ENCODE measurements at places on chromosomes 1 and 21.

GRCh38 chr1:158246650-158247049 lies 7.6 kb upstream of the CD1A start:
- DNase-seq, result no peak

- no peak for DNase-seq
Observed at GRCh38 chr1:2547210-2548067, 8.7 kb upstream of the TNFRSF14 start.

DNA sequence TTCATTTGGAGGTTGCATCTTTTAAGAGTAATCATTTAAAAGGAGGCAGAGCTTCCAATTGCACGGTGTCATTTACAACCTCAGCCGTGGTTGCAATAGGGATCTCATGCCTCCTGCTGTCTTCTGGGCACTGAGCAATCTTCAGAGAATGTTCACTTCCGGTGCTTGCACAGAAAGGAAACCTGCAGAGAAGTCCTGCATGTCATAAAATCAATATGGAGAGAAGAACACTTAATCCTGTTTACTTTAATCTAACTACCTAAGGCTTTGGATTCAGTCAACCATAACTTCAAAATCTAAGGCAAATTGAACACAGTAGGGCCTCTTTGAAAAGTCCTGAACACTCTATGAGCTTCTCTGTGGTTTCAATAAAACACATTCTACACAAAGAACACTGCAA lies 11.3 kb upstream of the MAP10 start:
- no peak for DNase-seq

DNA sequence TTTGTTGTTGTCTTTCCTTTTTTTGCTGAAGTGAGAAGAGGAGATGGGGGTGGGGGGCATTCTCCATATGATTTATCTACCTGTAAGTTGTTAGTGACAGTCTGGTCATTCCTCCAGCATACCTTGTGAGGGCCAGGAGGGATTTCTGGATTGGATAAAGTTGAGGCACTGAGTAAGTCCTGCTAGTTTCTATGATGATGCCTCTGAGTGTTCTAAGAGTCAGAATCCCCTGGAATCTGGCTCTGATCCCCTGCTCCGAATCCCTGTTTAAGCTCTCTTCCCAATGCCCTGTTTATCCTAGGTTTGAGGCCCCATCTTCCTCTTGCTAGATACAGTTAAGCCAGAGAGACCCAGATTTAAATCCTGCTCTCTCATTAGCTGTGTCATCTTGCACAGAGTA lies 83.2 kb upstream of the HOOK1 start:
- DNase-seq, result no peak

DNA sequence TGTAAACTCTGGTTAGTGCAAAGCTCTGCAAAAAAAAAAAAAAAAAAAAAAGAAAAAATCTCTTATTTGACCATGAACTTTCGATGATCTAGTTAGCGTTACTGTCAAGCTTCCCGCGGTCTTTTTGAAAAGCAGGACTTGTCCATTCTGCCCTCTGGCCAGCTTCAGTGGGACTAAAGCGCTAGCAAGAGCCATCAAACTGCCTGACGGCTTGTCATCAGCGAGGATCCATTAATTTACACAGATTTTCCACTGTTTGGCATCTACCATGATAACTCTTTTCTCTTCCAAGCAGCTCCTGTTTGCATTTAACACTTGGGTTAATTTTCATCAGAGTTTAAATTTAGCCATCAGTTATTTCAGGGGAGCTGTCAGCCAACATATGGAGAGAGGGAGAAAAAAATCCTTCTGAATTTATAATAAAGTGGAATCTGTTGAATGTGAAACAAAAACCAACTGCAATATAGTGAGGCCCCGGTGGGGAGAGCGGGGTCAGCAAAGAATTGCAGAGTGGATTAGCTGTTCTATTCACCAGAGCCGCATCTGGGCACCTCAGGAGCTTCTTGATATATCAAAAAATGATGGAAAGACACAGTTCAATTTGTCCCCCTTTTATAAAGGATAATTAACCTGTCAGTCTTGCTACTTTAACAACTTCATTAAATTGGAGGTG lies 298.2 kb downstream of the SPATA17 start:
- no peak for DNase-seq

GRCh38 chr1:57848406-57848805 lies 424.5 kb upstream of the DAB1 start:
- no peak for DNase-seq

DNA sequence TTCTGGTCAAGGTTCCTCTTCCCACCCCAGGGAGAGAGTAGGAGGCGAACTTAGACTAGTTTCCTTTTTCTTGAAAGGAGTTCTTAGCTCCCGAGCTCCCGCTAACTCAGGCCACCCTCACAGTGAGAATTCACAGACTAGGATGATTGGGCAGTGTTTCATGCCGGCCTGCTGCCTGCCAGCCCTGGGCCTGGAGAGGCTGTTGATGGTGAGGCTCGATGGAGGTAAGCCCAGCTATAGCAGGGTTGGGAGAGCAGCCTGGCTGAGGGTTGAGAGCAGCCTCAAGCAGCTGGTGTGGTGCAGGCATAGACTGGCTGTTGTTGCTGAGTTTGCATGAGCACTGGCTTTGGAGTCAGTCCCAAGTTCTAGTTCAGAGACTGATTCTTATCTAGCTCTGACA lies 274.4 kb downstream of the MATN1 start:
- DNase-seq, result no peak

- DNase-seq, result peak; percentile 71
Observed at GRCh38 chr1:2049718-2050431, at the start of gene PRKCZ. Gene PRKCZ (plus strand): TSS chr1:2050411. CDS start chr1:2050631, 220 bp downstream.

DNA sequence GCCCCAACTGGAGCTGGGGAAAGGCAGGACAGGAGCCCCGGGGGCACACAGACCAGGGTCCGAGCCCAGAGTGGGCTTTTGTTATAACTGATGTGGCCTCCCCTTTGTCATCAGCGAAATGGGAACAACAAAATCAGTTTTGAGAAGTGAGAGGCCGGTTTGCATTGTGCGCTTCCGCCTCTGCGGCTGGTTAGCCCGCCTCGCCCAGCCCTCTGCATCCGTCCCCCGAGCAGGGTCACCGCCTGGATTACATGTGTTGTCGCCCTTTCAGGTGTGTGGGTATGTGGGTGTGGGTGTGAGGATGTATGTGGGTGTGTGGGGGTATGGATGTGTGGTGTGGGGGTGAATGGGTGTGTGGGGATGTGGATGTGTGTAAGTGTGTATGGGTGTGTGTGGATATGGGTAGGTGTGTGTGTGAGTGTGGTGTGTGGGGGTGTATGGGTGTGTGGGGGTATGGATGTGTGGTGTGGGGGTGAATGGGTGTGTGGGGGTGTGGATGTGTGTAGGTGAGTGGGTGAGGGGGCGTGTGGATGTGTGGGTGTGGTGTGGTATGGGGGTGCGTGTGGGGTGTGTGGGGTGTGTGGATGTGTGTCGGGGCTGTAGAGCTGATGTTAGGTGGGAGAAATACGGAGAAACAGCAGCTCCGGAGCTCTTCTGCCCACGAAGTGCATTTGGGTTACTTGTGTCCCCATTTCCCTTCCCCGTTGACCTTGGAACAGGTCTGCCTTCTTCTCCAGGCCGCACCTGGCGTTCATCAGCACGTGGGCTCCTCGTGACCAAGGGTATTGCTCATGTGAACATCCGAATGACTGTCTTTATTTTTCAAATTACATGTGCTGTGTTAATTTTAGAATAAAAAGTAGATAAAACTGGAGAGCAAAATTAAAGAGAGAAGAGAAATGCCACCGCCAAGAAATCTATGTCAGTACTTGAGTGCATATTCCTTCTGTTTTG lies 67.6 kb downstream of the FHAD1 start:
- no peak for DNase-seq

DNA sequence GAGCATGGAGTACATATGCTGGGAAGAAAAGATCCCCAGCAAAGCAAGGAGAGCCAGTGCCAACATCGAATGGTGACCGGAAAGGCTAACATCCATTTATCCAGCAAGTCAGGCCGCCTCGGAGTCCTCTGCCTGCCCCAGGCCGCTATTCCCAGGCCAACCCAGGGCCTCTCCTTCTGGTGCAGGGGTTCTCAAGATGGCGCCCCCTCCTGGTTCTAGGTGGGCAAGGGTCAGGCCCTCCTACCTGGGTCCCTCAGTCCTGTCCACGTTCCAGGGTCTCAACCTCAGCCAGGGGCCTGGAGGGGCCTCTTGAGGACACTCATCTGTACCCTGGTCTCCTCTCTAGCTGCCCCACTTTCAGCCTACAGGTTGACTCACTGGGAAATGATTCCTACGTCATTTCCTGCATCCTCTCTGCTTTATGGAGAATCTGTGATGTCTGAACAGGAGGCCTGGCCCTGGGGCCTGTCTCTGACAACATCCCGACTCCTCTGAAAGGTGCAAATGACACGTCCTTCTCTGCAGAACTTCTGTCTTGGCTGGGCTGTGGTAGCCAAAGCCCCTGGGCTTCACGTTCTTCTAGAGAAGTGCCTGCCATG lies 145.3 kb downstream of the PSMG1 start:
- no peak for DNase-seq

DNA sequence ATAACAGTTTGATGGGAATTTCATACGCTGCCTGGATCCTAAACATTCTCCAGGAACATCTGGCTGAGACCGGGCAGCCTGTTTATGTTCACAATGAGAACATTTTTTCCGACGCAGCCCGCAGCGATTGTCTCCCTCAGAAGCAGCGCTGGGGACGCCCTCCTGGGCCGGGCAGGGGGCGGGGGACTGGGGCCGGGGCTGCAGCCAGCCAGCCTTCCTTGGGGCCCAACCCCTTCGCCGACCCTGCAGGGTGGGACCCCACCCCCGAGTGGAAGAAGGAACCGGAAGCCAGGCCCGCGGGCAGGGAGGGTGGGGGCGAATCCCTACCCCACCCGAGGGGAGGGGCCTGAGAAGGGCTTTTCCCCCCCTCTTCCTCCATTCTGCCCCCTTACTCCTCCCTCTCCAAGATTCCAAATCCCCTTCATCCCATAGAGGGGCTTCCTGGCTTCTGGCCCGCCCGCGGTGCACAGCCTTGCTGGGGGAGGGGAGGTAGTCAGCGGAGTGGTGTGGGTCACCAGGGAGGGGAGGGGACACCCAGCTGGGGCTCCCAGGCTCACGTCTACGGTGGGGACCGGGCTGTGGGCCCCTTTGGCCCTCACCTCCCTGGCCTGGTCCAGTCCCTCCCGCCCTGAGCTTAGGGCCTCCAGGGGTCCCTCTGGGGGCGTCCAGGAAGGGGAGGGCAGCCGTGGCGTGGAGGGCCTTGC lies 60.6 kb downstream of the WNT9A start:
- no peak for DNase-seq

- no peak for DNase-seq
Observed at GRCh38 chr1:151820940-151821339, 10.7 kb downstream of the RORC start.

DNA sequence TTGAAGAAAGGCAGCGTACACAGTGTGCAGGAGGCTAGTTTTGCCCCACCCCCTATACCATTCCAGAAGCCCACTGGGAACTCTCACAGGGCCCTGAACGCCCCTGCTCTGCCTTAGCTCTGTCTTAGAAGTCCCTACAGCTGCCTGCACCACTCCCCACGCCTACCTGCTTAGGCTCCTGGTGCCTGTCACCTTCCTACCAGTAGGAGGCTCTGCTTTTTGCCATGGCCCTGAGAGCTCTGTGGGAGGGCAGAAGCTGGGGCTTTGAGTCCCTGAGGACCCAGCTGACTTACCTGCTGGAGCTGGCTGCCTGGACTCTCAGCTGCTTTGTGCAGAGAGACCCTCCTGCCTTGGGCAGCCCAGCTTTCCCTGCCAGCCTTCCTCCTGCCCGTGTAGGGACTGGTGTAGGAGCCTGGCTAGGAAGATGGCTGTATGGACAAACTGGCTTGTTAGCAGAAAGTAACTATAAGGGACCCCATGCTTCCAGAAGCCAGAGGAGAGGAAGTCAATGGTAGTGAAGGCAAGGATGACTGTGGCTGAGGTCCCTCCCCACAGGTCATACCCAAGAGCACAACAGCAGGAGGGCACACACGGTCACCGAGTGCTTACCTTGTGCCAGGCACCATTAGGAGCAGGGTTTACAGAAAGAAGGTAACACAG lies 9.8 kb upstream of the CELSR2 start:
- DNase-seq, result no peak

DNA sequence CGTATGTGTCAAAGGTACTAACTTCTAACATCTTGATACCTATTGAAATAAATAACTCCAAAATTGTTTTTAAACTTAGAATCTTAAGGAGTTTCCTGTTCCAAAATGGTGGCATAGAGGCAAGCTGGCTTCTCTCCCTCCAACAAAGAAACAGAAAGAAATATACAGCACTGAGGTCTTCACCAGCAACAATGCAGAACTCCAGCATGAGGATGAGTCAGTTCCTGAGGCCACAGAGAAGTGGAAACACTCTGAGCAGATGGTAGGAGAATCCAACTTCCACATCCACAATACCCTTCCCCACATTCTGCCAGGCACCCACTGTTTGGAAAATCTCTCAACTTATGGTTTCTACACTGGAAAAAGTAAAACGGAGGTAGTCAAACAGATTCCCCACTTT lies 12.2 kb upstream of the PPIH start:
- DNase-seq, result no peak

DNA sequence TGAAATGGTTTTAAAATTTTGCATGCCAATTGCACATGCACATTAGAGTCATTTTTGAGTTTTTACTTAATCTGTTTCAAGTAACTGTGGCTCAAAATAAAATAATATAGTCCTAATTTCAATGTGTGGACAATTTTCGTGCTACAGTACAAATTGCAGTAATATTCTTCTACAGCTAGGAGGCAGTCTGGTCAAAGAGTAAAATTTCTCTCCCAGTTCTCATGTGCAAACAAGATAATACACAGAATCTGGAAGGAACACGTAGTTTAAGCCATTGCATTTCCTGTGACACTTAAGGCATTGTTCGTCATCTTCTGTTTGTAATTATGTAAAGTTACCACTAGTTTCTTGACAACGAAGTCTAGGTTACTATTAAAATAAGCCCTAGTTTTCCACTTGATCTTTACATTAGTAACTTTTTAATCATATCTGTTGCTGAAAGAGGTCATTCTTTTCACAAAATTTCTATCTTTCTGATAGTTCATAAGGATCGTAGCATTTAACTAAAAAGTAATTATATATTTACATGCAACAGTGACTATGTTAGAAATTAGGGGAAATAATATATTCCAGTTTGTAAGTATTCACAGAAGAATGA lies 28.9 kb downstream of the ODR4 start:
- no peak for DNase-seq

- no peak for DNase-seq
Observed at GRCh38 chr1:230717251-230717650, 3.3 kb upstream of the AGT start.

DNA sequence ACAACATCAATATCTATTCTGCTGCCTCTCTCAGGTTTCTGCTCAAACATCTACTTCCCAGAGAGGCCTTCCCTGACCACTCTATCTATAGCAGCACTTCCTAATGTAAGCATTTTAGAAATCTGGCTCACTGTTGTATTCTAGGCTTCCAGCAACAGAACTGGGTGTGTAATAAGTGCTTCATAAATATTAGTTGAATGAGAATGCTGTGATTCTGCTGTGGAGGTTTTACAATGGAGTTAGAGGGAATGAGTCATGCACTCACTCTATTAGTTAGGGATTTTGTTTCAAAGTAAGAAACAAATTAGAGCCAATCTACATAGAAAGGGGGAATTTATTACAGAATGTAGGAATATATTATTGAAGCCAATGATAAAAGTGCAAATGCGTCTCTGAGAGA lies 38.6 kb upstream of the SLC35F3 start:
- DNase-seq, result no peak

Measured in cortex of kidney (tissue), 1 donor.